ENCODE measurements at places on chromosomes 2 and 18.

GRCh38 chr2:117977696-117978095 is 36.2 kb downstream of the CCDC93 start:
- DNase-seq = no peak
- no peaks in the 10 kb centered on the region for H3K36me3 ChIP-seq
- no peaks in the 10 kb centered on the region for H3K27me3 ChIP-seq
- H3K4me1 ChIP-seq = no peaks in the 10 kb centered on the region
- no peak overlapping the region for H3K4me3 ChIP-seq

DNA sequence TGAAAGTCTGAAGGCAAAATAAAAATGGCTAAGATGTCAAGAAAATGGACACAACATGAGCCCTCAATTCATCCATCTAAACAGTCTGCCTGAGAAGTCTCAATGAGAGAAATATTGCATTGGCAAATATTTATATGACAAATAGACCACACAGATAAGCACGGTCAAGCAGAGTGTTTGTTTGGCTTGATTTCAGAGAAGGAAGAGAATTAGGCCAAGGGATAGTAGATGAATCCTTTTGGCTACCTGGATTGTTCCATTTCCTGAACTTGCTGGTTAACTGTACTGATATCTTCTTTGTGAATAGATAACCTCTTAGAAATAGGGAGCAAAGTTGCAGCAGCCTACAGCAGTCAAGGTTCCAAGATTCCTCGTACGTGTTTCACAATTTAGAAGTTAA is 129.6 kb downstream of the RBMS1 start:
- H3K4me1 ChIP-seq = peaks cover 4% of the 10 kb centered on the region
- H3K4me3 ChIP-seq = no peak overlapping the region
- no peak for DNase-seq
- no peaks in the 10 kb centered on the region for H3K36me3 ChIP-seq
- H3K27me3 ChIP-seq = no peaks in the 10 kb centered on the region
- no peak overlapping the region for H3K27ac ChIP-seq

DNA sequence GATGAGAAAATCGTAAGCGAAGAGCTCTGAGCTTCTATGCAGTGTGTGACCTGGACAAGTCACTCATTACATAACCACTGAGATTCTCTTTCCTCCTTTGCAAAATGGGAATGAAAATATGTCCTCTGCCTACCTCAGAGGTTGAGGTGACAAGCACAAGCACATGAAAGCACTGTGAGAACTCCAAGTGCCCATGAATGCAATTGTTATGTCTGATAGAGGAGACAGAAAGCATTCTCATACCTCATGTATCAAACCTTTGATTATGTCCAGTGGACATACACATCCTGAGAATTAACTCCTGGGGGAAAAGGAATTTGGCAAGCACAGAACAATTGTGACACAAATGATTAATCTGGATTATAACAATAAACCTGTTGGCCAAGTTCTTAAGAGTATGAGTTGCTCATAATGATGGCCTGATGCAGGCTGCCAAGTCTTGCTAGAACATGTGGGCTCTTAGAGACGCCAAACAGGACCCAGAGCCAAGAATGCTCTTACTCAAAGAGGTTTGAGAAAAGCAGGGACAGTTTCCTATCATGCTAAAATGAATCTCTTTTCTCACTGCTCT is 8.5 kb upstream of the RMDN2 start:
- no peak overlapping the region for H3K4me3 ChIP-seq
- H3K4me1 ChIP-seq = peaks cover 3% of the 10 kb centered on the region
- no peaks in the 10 kb centered on the region for H3K36me3 ChIP-seq
- H3K27ac ChIP-seq = no peak overlapping the region
- peak; percentile 79 for DNase-seq

DNA sequence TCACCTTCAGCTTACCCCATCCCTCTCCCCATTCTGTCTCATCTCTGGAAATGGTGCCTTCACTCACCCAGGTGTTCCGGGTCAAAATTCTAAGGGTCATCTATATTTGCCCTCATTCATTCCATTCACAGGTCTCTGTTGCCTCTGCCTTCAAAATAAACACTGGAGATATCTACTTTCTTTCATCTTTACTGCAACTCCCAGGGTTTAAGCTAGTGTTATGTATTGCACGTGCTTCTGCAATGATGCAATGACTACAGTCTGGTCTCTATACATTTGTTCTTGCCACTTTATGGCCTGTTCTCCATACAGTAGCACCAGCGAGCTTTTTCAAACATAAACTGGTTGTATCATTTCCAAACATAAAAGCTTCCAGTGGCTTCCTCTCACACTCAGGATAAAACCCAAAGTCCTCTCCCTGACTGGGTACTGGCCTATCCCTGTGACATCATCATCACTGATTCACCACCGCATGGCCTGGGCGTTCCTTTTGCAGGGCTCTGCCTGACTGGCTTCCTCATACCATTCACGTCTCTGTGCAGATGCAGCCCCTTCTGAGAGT is 14.3 kb downstream of the DSG2 start:
- H3K4me3 ChIP-seq = no peak overlapping the region
- DNase-seq = no peak
- H3K36me3 ChIP-seq = no peaks in the 10 kb centered on the region
- no peaks in the 10 kb centered on the region for H3K27me3 ChIP-seq
- H3K4me1 ChIP-seq = no peaks in the 10 kb centered on the region
- H3K27ac ChIP-seq = no peak overlapping the region

DNA sequence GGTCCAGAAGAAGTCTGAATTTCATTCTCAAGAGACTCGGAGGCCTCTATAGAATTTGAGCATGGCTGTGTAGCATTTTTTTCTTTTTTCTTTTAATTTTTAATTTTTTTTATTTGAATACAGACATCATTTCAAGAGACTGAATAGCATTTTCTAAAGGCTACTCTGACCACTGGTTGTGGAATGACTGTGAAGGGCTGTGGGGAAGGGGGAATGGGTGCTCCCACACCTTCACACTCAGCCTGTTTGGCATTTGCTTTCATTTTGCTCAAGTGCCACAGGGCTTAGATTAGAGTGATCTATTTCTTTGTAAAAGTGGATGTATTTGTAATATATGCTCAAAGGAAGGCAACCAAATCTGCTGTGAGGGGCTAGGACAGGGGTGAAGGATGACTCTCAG is 142.0 kb upstream of the SPOPL start:
- no peak overlapping the region for H3K27ac ChIP-seq
- no peak overlapping the region for H3K4me3 ChIP-seq
- H3K36me3 ChIP-seq = no peaks in the 10 kb centered on the region
- H3K27me3 ChIP-seq = no peaks in the 10 kb centered on the region
- no peak for DNase-seq
- H3K4me1 ChIP-seq = peaks cover 6% of the 10 kb centered on the region

DNA sequence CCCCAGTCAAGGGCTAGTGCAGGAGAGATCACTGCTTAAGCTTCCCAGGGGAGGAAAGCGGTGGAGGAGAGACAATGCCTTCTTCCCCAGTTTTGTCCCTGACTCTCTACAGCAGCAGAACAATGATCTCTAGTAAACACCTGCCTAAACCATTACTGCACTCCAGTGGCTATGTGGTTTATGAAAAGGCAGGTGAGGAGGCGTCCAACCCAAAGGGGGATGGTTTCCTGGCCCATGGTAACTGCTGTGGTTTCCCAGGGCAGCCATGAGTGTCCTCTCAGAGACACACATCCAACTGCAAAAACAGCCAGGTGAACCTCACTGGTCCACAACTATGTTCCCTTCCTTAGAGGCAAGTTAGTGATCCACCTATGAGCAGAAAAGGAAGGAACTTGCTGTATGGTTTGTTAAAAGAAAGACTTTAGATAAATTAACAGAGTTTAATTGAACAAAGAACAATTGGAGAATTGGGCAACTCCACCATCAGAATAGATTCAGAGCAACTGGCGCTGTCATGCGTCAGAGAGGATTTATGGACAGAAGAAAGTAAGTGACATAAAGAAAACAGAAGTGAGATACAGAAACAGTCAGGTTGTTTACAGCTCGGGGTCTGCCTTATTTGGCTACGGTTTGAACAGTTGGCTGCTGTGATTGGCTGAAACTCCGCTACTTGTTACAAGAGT is 4.8 kb upstream of the TTC39C start:
- H3K27me3 ChIP-seq = no peaks in the 10 kb centered on the region
- no peak overlapping the region for H3K27ac ChIP-seq
- H3K36me3 ChIP-seq = no peaks in the 10 kb centered on the region
- no peaks in the 10 kb centered on the region for H3K4me1 ChIP-seq
- no peak overlapping the region for H3K4me3 ChIP-seq
- no peak for DNase-seq

DNA sequence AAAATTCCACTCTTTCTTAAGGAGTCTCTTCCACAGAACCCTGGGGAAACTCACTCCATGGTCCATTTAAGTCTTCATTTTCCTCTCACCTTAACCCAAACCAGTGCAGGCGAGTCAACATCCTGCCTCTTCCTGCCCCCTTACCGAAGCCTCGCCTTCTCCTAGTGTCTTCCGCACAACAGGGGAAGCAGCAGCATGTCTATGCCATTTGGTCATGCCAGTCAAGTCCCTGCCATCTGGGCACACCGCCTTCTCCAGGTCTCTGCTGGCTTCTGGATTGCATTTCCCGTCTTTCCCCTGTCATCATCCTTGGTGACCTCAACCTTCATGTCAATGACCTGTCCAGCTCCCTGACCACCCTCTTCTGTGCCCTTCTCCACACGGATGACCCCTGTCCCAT is 77.3 kb upstream of the FZD7 start:
- no peak for DNase-seq
- no peak overlapping the region for H3K4me3 ChIP-seq
- no peaks in the 10 kb centered on the region for H3K27me3 ChIP-seq

- H3K4me1 ChIP-seq = no peaks in the 10 kb centered on the region
- no peak overlapping the region for H3K4me3 ChIP-seq
- H3K27me3 ChIP-seq = no peaks in the 10 kb centered on the region
- H3K27ac ChIP-seq = no peak overlapping the region
Observed at GRCh38 chr18:6744816-6745455, 15.4 kb downstream of the ARHGAP28 start.

DNA sequence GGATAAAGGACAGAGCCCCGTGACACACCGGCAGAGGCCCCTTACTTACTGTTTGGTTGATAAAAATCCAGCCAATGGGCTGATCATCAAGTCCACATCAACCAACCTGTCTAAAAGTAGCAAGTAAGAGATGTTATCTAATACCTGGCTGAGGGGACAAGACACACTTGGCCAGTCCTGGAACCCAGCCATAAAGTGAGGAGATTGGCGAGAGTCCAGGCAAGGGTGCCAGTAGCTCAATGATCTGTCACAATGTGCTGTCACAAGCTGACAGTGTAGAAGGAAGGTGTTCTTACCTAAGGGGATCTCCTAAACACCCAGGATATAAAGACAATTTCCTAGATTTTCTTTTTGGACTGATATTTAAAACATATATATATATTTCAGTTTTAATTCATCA is 61.7 kb upstream of the IL1R2 start:
- H3K27me3 ChIP-seq = no peaks in the 10 kb centered on the region
- no peaks in the 10 kb centered on the region for H3K4me1 ChIP-seq
- H3K27ac ChIP-seq = no peak overlapping the region
- no peaks in the 10 kb centered on the region for H3K36me3 ChIP-seq

GRCh38 chr18:55751476-55751875 is 163.5 kb upstream of the TCF4 start:
- no peaks in the 10 kb centered on the region for H3K27me3 ChIP-seq
- H3K4me3 ChIP-seq = no peak overlapping the region
- H3K36me3 ChIP-seq = no peaks in the 10 kb centered on the region
- H3K4me1 ChIP-seq = no peaks in the 10 kb centered on the region
- no peak for DNase-seq
- H3K27ac ChIP-seq = no peak overlapping the region

GRCh38 chr2:206408323-206409320 is 34.7 kb upstream of the ADAM23 start:
- H3K4me1 ChIP-seq = no peaks in the 10 kb centered on the region
- DNase-seq = no peak
- no peaks in the 10 kb centered on the region for H3K36me3 ChIP-seq
- no peak overlapping the region for H3K27ac ChIP-seq

GRCh38 chr2:233477548-233478433 is 88.8 kb downstream of the USP40 start:
- no peak overlapping the region for H3K4me3 ChIP-seq
- no peaks in the 10 kb centered on the region for H3K36me3 ChIP-seq
- H3K27ac ChIP-seq = no peak overlapping the region
- no peak for DNase-seq
- H3K4me1 ChIP-seq = no peaks in the 10 kb centered on the region

DNA sequence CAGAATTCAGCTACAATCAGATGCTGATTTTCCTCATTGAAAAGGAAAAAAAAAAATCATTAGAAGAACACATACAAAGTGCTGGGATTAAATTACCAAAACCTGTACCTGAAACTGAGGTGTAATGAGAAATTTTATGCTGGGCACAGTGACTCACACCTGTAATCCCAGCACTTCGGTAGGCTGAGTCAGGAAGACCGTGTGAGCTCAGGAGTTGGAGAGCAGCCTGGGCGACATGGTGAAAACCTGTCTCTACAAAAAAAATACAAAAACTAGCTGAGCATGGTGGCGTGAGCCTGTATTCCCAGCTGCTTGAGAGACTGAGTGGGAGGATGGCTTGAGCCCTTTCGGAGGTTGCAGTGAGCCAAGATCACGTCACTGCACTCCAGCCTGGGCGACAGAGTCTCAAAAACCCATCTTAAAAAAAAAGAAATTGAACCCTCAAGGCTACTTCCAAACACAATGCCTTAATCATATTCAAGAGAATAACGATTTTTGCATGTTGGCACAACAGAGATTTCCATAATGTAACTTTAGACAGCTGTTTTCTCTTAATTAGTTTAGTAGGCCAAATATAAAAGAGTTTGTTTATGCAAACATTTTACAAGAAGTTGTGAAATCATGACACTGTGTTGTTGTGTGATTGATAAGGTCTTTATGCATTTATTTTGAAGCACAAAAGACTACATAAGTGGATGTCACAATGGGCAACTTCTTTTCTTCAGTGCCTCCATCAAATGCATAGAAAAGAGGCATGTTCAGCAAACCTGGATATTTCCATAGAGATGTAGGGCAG is 63.9 kb downstream of the FAM161A start:
- peaks cover 3% of the 10 kb centered on the region for H3K27me3 ChIP-seq
- H3K27ac ChIP-seq = no peak overlapping the region
- H3K4me1 ChIP-seq = no peaks in the 10 kb centered on the region
- no peak overlapping the region for H3K4me3 ChIP-seq
- no peak for DNase-seq

DNA sequence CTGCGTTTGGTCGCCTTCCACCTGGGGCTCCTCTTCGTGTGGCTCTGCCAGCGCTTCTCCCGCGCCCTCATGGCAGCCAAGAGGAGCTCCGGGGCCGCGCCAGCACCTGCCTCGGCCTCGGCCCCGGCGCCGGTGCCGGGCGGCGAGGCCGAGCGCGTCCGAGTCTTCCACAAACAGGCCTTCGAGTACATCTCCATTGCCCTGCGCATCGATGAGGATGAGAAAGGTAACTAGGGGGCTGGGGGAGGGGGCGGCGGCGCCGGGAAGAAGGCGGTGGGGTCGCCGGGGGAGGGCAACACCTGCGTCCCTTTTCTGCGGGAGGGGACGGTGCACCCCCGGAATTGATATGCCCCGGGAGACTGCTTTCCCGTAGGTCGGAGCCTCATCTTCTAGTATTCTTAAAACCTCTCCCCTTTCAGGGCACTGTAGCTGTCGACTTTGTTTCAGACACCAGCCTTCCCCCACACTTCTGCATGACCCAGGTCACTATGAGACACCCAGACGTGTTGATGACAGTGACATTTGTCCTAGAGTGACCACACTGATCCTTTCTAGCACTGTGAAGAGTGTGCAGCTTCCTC is 755 bp downstream of the SPAST start:
- peak; percentile 51 for DNase-seq
- H3K4me1 ChIP-seq = no peaks in the 10 kb centered on the region
- H3K27ac ChIP-seq = peak overlapping the region; percentile 53
- no peaks in the 10 kb centered on the region for H3K36me3 ChIP-seq
- H3K27me3 ChIP-seq = no peaks in the 10 kb centered on the region
- H3K4me3 ChIP-seq = peak overlapping the region; percentile 90

GRCh38 chr2:38485734-38486133 is 108.7 kb upstream of the ATL2 start:
- no peaks in the 10 kb centered on the region for H3K36me3 ChIP-seq
- H3K4me1 ChIP-seq = no peaks in the 10 kb centered on the region
- H3K27me3 ChIP-seq = no peaks in the 10 kb centered on the region

Data from aorta (tissue), 5 donors.